ENCODE measurements at places on chromosomes 3 and 15. TPM values are rescaled to one million over a fixed set of nuclear protein-coding genes. Genes with fewer than 3 reads are reported as not detected.
A peak's percentile ranks its signal among the peaks of the same experiment; 100 is the strongest.

The MKRN2OS gene
- total RNA-seq = not detected

The COL7A1 gene
- 11.1 TPM for total RNA-seq

The ANKRD34C gene
- total RNA-seq = 0.05 TPM

The WDR49 gene
- total RNA-seq = not detected

The KIF15 gene
- total RNA-seq = 0.47 TPM

The NR2E3 gene
- total RNA-seq = not detected

DNA sequence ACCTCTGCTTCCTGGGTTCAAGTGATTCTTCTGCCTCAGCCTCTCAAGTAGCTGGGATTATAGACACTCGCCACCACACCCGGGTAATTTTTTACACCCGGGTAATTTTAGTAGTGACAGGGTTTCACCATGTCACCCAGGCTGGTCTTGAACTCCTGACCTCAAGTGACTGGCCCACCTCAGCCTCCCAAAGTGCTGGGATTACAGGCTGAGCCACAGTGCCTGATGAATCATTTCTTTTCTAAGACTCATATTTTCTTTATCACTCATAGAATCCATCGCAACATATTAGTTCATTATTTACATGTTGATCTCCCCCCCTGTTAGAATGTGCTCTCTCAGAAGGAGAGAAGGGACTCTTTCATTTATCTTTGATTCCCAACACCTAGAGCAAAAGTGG lies 109.5 kb upstream of the PTPRG start:
- DNase-seq = no peak

- DNase-seq = peak; percentile 71
These were observed 29.3 kb upstream of the SACM1L start for GRCh38 chr3:45659661-45660566.

GRCh38 chr3:157407769-157408168 lies 28.9 kb upstream of the PTX3 start:
- no peak for DNase-seq

DNA sequence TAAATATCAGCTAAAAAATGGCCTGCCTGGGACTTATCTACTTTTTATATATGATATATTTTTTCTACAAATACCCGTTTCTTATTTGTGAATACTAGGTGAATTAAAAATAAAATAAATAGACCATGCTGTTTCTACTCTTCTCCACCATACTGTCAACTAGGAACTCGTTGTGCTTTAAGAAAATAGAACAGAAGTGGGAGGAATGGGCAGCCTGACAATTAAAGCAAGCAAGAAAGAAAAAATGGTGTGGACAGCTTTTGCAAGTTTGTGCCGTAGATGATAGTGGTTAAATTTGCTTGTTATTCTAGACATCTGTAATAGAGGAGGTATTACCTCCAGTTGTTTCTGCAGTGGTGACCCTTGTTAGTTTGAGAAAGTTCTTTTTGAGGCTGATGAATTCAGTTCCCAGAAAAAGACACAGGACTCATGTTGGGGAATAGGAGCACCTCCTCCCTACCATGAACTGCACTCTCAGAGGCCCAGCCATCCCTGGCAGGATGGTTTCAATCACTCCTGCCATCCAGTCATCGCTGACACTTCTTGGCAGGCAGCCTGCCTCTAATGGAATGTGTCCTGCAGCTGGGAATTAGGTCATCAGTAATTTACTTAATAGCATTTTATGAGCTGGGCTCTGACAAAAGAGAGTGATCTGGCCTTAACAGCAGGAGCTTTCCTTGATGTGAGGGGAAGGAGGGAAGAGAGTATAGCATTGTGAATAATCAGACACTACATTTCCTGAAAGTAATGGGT lies 105.0 kb upstream of the GAP43 start:
- peak; percentile 87 for DNase-seq
